ENCODE measurements at places on chromosomes 7 and 10.
A peak's percentile ranks its signal among the peaks of the same experiment; 100 is the strongest.

DNA sequence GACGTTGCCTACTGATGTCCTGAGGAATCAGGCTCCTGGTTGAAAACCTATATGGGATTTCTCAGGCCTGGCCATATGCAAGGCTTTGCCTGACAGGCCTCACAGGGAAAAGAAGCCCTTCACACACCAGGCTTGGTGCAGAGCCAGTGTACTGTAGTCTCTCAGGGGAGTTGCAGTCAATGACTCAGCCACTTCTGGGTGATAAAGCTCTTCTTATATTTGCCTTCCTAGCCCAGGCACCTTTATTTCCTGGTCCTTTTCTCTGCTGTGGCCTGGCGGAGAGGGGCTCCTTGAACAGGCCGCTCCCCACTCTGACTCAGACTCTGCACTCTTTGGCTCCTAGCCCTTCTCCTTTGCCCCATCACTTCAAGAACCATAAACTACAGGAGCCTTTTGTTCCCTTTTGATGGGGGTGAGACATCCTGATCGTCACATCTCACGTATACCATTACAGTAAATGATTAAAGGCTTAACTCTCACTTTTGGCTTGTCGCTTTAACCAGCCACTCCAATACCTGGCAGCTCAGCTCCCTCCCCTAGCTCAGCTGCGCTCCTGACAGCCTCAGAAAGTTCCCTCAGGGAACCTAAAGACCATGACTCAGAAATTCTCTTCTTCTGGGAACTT lies 33.5 kb downstream of the DPY19L1 start:
- peak; percentile 11 for DNase-seq

GRCh38 chr7:33412331-33412730 lies 283.0 kb downstream of the BBS9 start:
- no peak for DNase-seq

DNA sequence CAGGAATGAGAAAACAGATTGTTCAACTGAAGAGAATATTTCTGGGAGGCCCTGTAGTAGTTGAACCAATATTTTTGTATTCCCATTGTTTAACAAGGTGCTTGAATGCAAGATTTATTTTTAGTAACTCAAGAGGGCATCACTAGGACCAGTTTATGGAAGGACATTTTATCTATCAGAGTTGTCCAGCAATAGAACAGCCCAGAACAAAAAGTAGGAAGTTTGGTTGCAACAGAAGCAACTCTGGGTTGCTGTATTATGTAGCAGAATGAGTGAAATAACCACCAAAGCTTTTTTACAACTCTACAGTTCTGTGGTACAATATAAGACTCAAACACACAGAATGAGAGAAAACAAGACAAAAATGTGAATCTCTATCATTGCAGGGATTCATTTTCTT lies 34.7 kb downstream of the CPED1 start:
- no peak for DNase-seq

DNA sequence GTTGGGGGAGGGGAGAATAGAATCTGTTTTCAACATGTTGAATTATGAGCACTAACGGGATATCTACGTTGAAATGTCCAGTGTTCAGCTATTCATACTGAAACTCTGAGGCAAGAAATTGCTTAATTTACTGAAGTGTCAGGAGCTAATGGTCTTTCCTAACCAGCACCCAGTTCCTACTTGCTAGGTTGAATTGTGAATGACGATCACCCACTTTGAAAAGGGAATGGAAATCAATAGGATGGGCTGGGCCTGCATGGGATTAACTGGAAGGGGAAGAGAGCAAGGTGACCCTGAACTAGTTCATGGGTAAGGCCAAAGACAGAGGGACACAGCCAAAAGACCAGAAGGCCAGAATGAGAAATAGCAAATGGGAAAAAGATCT lies 51.3 kb downstream of the HIPK2 start:
- no peak for DNase-seq

DNA sequence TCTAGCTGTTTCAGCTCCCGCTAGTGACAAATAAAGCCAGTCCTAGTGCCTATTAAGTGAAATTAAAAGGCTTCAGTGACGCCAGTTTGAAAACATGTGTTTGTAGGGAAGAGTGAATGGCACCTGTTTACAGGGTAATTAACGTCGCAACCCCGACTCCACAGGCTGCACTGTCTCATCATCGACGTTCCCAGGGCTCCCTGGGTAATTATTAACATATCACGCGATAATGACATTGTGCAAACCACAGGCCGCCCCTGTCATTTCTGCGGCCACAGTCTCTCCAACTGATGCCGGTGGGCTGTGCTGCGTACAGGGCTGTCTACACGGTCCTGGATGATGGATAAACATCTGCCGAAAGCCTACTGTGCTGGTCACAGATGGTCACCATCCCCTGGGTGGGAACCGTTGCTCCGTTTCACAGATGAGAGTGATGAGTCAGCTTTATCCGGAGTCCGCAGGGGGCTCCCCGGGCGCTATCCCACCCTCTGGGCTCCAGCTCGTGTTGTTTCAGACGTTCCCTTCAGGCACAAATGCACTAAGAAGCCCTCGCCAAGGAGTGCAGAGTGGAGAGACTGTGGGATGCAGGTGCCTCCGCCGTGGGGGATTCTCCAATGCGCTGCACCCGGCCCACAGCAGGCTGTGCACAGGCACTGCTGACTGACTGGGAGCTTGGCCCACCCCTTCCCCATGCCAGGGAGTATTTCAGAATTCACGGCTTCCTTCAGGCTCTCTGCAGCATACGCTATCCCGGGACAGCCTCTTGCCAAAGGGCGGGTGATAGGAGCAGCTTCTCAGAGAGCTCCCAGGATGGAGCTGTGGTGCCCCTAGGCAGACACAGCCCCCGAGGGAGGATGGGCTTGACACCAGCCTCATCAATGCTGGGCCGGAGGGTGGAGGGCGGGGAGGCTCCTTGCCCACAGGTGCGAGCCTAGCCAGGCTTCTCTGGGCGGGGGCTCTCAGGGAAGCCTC lies 491.8 kb upstream of the FOXK1 start:
- peak; percentile 70 for DNase-seq

- DNase-seq: peak; percentile 30
Observed at GRCh38 chr10:21953585-21954057, 49.9 kb downstream of the DNAJC1 start.

DNA sequence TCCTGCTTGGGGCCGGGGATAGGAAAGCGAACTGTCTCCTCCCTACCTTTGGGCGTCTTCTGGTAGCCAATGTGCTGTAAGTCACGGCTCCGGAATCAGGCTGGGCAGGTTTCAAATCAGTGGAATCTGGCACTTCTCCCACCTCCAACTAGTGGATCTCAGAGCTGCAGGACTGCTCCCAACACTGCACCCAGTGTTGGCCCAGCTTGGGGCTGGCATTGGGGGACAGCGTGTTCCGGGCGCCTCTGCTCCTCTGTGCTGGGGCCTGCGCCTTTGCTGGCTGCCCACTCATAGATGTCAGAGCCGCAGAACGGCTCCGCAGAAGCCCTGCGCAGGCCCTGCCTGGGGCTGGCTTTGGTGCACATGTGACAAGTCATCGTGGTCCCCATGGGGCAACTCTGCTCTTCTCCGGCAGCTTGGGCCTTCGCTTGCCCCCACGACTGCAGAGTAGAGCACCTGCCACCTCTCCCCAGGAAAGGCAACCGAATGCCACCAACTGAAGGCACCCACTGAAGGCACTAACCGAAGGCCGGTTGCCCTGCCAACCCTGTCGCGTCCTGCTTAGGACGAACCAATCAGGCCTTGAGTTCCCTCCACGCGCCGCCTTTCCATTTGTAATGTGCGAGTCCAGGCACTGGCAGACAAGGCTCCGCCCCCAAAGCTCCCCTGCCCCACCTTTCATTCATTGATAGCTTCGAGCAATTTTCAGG lies 85.5 kb upstream of the ABI1 start:
- no peak for DNase-seq

- peak; percentile 3 for DNase-seq
Observed at GRCh38 chr7:50470250-50471163, 20.4 kb upstream of the FIGNL1 start.

DNA sequence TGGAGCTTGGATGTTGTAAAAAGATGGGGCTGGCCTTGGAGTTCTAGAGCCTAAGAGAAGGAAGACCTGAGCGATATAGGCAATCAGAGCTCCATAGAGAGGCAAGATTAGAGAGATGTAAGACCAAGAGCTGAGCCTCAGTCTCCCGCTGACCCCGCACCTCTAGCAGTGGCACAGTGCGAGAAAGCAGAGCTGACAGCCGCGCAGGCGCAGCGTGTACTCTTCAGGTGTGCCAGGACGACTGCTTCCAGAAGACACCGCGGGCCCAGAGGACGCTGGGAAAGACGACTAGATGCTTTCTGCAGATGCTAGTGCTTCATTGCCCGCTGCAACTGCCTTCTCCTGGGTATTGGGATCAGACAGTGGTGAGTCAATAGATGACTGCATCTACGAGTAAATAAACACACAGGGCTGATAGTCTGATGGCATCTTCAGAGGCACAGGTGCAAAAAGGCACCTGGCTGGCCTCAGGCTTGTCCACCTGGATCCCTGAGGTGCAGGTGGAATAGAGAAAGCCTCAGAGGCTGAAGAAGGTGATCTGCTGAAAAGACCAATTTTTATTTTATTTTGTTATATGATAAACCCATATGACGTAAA lies 38.1 kb upstream of the CCDC6 start:
- DNase-seq: no peak

DNA sequence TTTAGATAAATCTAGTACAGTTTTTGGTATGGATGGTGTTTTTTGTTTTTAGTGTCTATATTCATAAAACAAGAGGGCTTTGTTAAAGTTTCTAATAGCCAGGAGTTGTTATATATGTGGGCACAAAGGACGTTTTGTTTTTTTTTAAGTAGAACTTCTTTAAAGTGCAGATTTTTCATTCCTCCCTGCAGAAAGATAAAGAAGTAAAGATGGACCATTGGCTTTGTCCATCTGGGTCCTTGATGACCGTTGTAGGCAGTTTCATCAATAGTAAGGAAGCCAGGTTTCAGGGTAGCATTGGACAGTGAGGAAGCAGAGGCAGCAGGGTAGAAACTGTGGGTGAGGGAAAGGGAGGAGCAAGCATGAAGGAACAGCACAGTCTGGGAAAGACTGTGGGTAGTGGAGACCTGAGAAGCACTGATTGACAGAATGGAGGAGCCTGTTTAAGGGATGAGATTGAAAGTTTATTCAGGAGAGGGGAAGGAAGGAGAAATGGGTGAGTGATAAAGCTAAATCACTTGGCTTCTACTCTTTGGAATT lies 5.3 kb downstream of the CALU start:
- DNase-seq: no peak
